ENCODE measurements at places on chromosomes 5 and 9.

DNA sequence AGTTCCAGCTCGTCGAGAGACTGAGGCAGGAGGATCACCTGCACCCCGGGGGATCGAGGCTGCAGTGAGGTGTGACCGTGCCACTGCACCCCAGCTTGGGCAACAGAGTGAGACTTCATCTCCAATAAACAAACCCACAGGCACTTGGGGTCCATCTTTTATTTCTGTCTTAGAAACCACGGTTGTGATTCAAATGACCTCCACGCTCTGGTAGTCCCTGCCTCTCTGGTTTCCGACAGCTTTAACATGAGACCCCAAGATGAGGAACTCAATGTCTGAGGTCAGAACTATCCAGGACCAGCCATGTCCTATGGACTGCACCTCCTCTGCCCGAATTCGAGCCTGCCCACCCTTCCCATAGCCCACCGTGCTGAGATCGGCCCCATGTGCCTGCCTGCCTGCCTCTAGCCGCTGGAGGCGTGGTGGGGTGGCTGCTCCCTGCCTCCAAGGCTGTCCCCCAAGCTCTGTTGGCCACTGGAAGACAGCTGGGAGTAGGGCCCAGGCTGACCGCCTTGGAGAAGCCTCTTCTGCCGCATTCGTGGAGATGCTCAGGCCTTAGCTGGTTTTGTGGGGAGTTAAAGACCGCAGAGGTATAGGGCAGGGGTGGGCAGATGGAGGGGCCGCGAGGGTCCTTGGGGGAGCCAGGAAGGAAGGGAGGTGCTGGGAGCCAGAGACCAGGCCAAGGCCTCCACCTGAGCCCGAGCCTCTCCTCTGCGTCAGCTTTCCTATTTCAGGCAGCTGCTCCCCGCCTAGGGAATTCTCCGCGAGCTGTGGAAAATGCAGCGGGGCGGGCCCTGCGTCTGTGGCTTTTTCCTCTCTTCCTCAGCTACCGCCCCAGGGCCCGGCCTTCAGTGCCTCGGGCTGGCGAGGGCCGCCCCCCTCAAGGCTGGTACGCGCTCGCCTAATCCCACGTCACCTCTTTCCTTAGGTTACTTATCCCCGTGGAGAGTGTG, 6.9 kb upstream of the WDR5 start:
- DNase-seq: peak; percentile 87

- peak; percentile 73 for DNase-seq
These were observed 1.5 kb upstream of the TESK1 start for GRCh38 chr9:35603506-35603985.

DNA sequence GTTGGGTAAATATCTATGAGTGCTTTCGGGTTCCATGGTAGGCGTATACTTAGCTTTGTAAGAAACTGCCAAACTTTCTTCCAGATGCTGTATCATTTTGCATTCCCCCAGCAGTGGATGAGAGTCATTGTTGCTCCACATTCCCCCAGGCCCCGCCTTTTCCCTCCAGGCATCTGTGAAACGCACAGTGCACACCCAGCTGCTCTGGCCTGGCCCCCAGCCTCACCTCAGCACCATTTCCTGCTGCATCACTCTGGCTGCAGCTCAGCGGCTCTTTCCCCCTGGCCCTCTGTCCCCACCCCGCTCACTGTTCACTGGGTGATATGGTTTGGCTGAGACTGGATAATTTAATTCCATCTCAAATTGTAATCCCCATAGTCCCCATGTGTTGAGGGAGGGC, 76.6 kb upstream of the SPTLC1 start:
- peak; percentile 57 for DNase-seq

DNA sequence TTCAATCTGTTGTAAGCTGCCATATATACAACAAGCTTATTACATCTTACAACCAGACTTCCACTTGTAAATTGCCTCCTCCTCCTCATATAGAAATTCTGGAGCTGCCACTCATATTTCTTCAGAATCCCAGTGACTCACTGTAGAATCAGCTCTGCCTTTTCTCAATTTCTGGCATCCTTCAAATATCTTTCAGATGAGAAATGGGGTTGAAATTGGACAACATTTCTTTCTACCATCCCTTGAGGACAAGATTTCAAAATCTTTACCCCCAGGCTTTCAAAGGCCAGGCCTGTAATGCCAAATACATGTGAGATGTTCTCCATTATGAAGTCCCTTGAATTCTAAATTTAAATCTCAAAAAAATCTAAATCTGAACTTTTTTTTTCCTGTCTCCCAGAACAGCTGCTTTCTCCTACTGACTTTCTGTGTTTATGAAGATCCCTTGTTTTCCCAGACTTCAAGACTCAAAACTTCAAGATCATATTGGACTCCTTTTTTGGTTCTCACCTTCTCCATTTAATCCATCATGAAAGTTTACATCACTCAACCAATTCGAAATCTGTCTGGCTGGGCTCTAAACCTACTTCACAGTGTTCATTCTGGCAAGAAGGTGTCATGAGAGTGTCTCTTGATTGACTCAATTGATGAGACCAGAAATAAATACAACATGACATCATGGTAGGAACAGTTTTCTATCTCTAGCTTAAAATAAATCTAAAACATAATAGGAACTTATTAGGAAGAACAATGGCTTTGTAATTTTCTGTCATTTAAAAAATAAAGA, 109.8 kb downstream of the HMHB1 start:
- DNase-seq: no peak

DNA sequence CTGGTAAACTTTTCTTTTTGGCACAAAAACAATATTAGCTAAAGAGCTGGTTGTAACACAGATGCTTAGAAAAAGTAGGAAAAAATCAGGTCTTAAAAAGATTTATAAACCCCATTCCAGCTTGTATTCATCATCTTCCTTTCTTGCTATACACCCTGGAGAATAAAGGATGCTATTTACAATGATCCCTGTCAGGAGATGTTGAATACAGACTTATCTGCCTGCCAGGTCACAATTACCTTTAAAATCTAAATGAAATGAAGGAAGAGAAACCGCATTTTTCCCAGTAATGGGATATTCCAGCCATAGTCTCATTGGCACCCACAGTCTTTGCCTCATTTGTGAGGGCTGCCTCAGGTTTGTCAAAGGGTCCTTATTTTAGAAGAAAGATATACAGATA, 394.1 kb upstream of the WWC1 start:
- no peak for DNase-seq

- DNase-seq: no peak
These were observed 36.7 kb downstream of the ANKRD31 start for GRCh38 chr5:75199946-75200345.

- DNase-seq: peak; percentile 64
These were observed 151.7 kb upstream of the MPDZ start for GRCh38 chr9:13431222-13431536.

GRCh38 chr9:107464516-107464915, 25.1 kb downstream of the KLF4 start:
- DNase-seq: no peak

DNA sequence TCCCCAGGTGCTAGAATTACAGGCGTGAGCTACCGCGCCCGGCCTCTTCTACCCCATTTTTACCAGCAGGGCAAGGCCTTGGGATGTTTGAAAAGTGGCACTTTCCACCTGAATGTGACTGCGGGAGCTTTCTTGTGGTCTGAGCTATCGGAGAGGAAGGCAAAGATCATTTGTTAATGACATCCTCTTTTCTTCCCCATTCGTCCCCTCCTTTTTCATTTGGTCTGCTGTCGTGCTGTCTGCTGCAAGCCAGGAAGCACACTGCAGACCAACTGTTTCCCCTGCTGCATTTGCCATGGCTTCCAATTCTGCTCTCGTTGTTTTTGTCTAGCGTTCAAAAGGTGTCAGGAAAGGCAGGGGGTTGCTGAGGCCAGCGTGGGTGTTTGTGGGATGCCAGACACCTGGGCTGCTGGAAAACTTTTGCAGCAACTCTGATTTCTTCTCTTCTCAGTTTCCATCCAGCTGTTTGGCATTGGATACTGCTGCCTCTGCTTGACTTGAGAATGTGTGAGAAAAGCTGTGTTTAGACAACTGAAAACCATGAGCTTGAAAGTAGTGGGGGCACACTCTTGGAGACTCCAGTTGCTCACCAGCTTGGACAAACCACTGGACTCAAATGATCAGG, 196.4 kb upstream of the MSX2 start:
- no peak for DNase-seq

DNA sequence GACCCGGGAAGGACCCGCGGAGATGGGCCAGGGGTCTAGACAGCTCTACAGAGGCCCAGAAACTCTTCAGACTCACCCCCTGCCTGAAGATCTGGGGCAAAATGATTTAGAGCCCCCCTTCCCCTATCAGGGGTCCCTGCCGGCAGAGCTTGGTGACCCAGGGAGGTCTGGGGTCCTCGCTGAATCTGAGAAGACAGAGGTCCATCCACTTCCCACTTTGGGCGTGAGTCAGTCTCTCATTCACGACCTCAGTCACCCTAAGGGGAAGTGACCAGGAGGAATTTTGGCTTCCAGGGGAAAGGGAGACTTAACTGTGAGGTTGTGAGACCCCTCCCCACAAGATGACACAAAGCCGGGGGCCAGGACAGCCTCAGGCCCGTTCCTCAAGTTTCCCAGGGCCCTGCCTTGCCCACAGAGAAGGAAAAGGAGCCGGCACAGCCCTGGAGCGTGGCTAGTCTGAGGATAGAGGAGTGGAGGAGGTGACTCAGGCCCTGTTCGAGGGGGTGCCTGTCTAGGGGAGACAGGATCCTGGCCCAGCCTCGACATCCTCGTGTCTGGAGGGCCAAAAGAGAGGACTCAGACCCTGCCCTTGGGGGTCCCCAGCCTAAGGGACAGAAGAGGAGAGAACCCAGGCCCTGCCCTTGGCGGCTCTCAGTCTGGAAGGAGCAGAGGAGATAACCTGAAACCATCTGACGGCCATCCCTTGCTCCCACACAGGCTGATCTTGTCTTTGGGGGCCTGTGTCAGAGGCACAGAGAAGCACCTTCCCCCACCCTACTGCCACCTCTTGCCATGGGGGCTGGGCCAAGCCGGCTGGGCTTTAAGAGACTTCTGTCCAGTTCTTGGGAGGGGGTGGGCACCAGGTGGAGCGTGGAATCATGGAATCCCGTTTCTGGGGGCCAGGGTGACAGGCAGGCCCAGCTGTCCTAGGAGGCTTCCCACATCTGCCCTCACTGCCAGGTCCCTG, 889 bp downstream of the PDLIM4 start:
- peak; percentile 50 for DNase-seq

- DNase-seq: no peak
These were observed 7.7 kb upstream of the QRFP start for GRCh38 chr9:130904070-130905044.
